GM23338 (cell line): ENCODE measurements at places on chromosomes 1 and 21.

DNA sequence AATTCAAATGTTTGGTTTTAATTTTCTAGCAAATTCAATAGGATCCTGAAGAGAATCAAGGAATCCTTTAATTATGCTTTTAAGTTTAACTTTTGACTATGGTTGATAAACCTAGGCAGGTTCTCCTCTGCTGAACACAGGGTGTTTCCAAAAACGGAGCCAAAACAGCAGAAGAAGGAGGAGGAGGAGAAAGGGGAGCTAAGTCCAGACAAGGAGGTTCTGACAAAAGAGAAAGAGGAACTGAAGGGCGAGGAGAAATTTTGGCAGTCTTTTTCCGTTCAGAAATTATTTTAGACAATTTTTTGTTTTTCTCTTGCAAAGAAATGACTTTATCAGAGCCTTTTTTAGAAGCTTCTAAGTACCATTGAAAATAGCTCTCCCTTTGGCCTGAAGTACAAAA lies 33.2 kb upstream of the FNBP1L start:
- no peak for DNase-seq

DNA sequence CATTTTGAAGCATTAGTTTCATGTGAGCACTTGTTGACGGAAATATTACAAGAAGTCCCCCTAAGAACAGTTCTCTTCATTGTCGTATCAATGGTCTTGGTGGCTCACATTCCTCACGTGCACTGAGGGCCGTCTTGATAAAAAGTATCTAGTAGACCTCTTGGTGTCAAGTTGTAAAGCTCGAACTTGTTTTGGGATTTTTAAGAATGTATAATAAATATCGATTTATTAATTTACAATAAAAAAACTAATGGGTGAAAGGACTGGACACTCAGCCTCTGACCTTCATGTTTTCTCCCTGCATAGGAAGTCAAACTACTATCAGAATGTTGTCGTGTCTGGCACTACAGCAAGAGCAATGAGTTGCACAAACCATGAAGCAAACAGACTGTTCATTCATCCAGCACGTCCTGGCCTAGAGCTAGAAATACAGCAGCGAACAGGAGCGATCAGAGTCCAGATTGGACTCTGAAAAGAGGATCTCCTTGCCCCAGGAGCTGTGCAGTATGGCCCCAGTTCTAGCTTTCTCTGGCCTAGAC lies 319.2 kb downstream of the SMYD3 start:
- no peak for DNase-seq

- DNase-seq: peak; percentile 73
Observed at GRCh38 chr1:54361342-54361741, 44.9 kb downstream of the SSBP3 start.

- no peak for DNase-seq
Observed at GRCh38 chr1:173017792-173018191, 32.9 kb downstream of the TNFSF18 start.

DNA sequence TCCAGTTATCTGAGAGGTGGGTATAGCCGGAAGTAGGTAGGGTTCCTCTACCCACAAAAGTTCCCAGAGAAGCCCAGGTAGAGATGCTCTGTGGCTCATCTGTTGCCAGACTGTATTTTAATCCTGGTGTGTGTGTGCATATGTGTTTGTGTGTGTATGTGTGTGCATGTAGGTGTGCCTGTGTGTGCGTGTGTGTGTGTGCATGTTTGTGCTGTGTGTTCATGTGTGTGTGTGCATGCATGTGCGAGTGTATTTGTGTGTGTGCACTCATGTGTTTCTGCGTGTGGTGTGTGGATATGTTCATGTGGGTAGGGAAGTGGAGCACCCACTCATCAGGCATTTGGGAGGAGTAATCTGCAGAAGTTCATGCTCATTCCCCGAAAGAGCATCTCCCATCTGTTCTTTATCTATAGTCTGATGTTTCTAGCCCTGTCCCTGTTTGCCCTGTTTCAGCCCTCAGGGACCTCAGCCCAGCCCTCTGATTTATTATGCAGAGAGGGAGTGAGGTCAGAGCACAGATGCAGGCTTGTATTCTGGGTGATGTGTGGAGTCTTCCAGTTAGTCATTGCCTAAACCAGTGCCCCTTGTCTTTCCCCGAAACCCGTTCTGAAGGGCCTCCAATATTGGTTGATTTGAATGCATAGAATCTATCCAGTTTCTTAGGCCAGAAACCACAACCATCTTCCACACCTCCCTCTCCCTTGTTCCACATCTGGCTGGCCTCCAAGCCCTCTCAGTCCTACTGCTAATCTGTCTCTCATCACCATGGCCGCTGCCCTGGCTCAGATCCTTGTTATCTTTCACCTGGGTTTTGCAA lies 69.1 kb downstream of the DISC1 start:
- no peak for DNase-seq

DNA sequence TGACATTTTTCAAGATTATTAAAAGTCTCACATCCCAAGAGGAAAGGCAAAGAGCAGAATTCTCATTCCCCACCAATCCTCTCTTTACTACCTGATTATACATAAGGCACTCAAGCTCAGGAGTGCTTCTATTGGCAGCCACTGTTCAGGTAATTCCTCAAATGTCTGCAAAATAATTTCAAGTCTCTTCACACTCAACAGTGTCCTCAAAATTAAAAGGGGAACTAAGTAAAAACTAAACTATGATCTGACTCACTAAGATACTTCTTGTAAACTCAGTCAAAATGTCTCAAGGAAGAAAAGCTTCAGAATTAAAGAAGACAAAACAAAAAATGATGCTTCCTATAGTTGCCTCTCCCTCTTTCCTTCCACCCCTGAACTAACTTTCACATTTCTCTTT lies 135.6 kb downstream of the GPATCH2 start:
- DNase-seq: no peak

DNA sequence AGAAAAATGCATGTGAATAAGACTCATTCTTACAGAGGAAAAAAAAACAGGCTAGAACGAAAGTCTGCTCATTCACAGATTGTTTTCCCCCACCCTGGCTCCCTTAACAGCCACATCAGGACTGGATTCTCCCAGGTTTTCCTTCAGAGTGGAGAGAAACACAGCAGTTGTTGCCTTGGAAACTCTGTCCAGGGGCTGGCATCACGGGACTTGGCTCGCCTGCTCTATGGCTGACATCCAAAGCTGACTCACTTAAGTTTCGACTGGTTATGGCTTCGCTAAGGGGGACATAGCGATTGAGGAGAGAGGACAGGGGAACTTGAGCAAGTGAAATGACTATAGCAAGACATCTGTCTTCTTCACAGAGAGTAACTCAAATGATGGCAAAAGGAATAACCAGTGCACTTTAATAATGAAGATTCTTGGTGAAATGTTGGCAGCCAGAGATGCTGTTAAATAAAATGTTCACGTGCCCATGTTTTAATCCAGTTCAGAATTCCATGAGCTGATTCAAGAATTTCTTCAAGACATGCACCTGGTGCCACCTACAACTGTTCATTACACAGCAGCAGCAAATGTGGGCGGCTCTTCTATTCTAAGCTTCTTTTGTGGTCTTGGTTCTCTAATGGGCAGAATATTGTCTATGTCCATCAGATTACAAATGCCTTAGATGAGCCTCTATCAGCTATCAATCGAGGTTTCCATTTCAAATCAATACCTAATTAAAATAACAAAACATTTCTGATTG lies 21.8 kb downstream of the MIS18A start:
- DNase-seq: no peak
